ENCODE measurements at places on chromosomes 1 and 21.

DNA sequence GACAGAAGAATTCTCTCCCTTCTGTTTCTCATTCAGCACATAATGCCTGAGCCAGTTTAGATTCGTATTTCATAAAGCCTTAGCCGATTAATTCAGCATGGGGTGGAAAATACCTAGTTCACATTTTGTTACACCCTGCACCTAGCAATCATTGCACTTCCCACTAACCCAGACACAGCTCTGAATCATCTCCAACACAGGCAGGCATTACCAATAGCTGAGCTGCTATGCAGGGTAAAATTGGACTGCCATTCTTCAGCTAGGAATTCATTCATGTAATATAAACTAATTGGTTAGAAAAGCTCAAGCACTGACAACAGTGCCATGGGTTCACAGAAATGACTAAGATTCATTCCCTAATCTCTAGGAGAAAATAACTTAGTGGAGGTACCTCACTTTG is 26.9 kb upstream of the NKAIN1 start:
- no peak for DNase-seq

GRCh38 chr1:61320575-61320974 is 238.2 kb downstream of the NFIA start:
- no peak for DNase-seq

- no peak for DNase-seq
These were observed 26.8 kb upstream of the EPHA8 start for GRCh38 chr1:22536506-22536905.

- no peak for DNase-seq
These were observed 96.6 kb downstream of the SIPA1L2 start for GRCh38 chr1:232533328-232533727.

GRCh38 chr1:173329726-173330125 is 122.6 kb upstream of the TNFSF4 start:
- DNase-seq: no peak

DNA sequence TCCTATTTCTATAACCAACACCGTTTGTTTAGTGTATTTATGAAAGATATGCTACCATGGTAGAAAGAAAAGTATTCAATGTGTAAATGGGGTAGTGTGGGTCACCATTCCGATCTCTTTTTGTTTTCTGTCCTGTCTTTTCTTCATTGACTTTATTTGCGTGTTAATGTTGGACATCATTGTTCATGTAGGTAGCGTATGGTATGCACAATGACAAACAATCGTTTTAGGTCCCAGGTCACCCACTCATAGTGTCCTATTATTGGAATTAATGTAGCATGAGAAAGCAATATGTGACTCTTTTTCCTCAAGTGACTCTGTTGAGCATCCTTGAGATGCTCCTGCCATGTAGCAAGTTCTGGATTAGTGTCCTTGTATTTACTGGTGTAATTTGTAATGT is 25.4 kb downstream of the ATP5PO start:
- DNase-seq: no peak

DNA sequence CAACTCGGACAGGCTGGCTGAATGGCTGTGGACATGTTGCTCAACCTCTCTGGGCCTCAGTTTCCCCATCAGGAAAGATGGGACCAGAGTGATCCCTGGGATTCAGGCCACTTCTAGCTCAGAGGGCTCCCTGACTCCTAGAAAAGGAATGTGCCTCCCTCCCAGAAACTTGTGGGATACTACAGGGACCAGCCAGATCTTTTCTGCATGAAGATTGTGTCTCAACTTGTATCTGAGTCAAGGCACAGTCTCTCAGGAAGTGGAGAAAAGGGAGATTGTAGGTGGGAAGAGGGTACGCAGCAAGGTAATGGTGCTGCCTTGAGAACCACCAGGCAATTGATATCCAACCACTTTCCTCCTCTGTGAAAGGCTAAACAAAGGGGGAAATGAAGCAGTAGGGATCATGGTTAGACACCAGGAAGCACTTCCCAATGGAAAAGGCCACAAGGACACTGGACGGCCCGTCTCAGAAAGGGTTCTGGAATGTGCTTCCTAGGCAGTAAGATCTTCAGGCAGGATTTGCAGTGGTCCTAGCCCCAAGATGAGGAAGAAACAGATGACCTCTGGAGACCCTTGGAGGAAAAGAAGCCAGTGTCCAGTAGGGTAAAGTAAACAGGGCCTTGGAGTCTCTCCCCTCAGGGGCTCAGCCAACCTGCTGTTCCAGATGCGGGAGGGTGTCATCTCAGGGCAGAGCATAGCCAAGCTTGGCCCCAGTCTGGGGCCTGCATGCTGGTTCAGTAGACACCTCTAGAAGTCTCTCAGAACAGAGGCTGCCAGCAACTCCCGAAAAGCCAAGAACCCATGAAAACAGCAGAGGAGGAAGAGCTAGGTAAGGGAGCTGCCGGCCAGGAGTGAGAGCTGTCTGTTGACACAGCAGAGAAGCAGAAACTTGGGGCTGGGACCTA is 16.8 kb downstream of the IFFO2 start:
- DNase-seq: no peak

DNA sequence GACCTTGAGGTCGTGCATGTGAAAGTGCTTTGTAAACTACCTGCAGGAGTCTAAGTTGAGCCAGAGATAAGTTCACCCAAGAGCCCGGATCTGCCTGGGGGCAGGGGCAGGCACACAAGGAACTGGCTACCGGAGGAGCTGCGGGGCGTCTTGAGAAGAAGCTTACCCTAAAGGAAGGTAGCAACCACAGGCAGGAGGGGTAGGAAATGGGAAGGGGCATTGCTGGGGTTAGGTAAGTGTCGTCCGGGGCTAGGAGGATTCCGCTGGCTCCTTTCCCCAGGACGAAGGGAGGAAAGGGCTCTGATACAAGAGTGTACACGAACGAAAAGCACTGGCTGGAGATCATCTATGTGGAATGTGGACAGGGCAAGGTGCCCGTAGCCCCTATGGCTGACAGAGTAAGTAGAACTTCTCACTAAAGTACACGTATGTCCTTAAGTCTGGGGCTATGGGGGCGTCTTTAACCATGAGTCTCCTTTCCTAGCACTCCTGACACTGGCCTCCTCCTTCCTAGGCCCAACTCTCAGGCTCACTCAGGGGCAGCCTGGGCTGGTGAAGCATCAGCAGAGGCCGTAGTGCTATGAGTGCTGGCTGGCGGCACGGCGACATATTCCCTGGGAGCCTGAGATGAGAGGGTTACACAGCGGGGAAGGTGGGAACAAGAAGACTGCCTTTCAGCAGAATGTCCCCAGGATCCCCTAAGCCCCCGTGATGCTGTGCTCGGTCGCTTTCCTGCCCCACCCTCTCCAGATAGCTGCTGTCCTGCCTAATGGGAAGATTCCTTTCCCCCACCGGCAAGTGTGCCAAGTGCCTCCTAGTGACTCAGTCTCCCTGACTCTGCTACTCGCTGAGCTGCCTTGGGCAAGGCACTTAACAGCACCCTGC is 9.1 kb upstream of the GALNT2 start:
- DNase-seq: no peak
